ENCODE measurements at places on chromosomes 13 and 19. TPM values are rescaled to one million over a fixed set of nuclear protein-coding genes. Genes with fewer than 3 reads are reported as not detected.

FPR1 gene
- 11.2 TPM for total RNA-seq

GIPR gene
- total RNA-seq: not detected

ZNF611 gene
- total RNA-seq: 7.3 TPM

DNA sequence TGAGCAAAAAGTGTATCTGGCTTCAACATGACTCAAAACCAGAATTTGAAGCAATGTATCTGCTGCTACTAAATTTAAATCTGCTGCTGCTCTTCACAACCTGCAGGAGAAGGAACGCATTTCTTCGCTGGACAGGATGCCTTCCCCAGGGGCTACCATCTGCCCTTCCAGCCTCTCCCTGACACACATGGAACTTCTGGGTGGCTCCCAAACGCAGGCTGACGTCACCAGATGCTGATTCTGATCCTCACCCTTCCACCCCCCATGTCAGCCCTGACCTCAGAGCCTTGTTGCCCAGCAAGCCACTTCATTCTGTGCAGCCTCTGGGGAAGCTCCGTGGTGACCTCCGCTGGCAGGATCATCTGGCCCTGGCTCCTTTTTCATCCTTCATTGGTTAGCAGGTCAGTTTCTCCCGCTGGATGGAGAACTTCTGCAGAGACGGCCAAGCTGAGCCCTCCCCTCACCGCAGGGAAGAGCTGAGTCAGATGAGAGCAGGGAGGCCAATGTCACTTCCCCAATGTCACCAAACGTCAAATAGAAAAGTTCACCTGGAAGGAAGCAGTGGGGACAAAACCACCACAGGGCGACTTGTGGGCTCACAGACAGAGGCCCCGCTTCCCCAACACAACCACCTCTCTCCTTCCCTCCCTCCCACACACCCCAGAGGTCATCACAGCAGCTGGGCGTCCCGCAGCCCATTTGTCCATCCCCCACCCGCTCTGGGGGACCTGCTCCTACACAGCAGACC, 14.0 kb upstream of the RAB20 start:
- no peak for DNase-seq

DNA sequence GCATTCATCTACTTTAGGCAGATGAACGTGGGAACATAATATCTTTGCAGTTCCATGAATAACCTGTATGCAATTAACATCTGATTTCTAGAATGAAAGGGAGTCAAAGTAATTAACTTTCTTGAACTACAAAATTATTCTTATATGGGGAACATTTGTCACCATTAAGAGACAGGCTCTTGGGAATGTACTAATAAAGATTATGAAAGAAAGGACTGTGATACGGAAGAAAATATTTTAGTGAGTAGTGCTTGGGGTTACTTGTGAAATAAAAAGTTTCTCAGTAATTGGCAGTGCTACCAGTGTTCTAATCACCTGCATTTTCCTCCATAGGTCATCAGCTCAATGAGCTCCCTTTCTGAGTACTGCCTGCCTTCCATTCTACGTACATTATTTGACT, 85.4 kb downstream of the FRY start:
- no peak for DNase-seq

GRCh38 chr13:101846701-101847100, 394.2 kb downstream of the ITGBL1 start:
- DNase-seq: no peak
